ENCODE measurements at places on chromosomes 12 and 14.

DNA sequence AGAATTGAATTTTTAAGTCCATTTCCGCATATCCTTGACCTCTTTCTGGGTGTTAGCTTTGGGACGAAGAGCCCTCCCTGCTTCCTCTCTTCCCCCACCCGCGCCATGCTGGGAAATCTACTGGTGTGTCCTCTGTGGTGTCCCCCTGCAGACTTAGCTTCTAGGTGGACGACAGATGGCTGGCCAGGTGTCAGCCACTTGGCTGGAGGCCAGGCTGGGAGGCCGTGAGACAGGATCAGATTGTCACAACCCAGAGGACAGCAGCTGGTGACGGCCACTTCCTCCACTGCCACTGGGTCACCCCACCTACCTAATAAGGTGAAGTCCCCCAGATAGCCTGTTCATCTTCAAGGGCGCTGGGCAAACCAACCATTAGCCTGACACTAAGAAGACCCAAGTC, 13.3 kb upstream of the DTX1 start:
- DNase-seq, result no peak

- no peak for DNase-seq
Measured at GRCh38 chr12:93243382-93243688, 134.4 kb upstream of the NUDT4 start.

DNA sequence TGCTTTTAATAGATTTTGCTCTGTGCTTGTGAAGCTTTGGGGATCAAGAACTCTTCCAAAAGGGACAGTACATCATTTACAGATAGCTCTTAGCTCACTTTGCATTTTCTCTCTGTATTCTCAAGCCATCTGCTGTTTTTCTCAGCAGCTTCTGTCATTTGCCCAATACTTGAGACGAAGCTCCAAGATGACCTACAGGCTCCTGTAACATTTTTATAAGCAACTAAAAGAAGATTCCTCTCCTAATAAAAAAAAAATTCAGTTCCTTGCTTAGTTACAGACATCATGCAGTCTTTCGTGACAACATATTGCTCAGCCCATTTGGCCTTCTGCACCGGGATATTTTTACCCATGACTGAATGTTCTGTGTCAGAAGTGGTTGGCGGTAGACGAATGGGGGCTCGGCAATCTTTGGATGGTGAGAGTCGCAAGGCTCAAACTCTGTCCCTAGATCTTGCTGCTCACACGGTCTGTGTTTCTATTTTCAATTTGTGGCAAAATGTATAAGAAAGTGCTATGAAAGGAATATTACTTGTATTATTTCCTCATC, 215.6 kb downstream of the FSCB start:
- DNase-seq, result no peak

- no peak for DNase-seq
Measured at GRCh38 chr12:93682846-93683261, 5.7 kb downstream of the CRADD start.

GRCh38 chr14:54564868-54565784, 1.8 kb upstream of the SAMD4A start:
- peak; percentile 86 for DNase-seq

DNA sequence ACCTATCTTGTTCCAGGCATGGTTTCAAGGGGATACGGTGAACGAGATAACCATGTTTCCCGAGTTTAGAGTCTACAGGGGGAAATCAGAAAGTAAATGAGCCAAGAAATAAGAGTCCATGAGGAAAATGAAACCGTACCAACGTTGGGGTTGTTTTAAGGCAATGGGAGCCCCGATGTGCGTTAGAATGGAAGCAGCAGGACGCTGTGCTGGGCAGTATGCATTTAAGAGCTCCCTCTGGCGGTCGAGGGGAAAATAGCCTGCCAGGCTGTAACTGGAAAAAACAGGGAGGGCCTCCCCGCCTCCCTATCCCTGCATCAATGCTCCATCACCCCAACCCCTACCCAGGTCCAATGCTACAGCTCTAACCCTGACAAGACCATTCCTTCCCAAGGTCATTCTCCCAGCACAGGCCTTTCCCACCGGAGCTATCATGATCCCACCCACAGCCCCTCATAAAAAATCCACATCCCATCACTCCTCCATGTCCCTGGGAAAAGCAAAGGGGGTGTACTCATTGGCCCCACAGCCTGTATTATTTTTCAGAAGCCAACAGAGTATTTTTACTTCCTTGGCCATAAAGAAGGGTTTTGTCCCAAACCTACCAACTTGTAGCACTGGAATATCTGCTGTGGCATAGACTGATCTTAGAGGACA, 226.3 kb upstream of the NOS1 start:
- peak; percentile 54 for DNase-seq

GRCh38 chr14:21384494-21384851, 654 bp upstream of the SUPT16H start:
- no peak for DNase-seq

DNA sequence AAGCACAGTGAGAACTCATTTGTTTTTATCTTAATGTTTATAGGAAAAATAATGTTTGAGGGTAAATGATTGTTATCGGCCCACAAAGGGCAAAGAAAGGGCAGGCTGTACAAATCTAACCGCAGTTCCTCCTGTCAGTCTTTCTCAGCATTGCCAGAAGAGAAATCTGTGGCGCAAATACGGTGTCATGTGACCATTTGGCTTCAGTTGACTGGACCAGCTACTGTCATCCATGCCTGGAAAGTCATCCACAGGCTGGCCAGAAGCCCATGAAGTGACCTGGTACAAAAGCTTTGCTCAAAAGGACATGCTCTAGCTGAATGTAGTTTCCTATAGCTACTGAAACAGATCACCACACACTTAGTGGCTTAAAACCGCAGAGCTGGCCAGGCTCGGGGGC, 43.6 kb downstream of the HCAR2 start:
- DNase-seq, result no peak

DNA sequence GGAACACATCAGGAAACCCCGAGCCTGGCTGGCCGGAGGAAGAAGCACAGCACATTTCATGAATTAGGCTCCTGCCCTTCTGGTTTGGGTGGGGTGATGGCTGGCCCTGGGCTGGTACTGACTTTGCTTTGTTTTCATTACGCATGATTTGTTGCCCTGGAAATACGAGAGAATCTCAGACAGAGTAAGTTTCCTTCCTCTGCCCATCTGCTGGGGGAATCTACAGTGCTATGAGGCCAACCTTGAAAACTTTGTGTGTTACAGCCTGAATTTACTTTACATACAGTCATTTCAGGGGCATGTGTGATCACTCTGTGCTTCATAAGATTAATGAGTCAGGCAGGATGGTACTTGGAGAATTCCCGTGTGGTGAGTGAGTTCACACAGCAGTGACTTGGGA, 20.5 kb upstream of the SLC5A8 start:
- DNase-seq, result peak; percentile 97

DNA sequence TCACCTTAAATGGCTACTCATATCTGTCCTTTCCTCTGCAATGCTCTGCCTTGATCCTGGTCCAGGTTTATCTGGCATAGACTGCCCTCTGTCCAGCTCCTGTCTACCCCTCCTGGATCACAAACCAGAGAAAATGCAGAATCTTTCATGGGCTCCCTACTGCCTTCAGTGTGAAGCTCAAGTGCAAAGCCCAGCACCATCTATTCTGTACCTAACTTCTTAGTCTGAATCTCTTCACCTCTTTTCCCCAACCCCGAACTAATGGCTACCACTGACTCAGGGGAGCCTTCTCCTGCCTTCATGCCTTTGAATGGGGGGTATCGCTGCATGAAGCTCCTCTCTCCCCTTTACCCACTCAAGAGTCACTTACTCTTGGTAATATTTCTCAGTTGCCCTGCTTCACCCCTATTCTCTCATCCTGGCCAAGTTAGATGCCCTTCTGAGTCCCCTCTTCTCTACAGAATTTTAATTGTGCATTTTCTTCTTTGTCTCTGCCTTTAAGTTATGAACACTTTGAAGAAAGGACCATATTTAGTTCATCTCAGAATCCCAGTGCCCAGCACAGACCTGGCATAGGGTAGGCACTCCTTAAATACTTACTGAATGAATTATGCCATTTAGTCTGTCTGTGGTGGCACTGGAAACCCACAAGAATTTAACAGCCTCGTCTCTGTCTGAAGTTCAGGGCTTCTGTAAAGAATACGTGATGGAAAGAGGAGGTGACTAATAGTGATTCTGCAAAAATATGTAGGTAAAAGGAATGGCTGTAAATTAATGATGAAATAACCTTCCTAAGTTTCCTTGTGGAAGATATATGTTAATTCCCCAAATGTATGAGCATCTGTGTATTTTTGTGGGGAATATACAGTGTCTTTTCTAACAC, 191.3 kb upstream of the AMIGO2 start:
- peak; percentile 90 for DNase-seq

DNA sequence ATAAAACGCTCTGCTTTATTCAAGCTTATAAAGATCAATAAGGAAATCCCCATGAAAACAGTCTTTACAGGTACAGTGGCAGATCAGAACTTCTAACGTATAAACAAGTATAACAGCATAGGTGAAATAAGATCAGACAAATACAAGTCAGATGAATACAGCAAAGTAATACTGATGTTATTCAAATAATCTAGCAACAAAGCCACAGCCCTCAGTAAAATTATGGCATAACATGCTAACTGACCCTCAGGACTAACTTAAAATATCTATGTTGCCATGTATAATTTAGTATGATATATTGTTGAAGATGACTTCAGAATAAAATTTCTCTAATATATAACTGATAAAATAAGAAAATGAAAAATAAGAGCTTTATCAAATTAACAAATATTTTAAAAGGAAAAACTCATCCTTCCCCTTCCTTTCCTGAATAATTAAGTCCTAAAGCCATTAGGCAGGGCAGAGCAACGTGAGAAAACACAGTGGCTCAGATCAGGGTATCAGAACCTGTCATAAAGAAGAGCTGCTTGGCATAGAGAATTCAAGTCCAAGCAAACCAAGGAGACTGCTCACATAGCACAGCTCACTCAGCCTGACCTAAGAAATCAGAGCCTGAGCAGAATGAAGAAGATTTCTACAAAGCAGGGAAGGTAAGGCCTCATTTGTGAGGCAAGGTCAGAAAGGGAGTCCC, 70.7 kb downstream of the PAWR start:
- no peak for DNase-seq

DNA sequence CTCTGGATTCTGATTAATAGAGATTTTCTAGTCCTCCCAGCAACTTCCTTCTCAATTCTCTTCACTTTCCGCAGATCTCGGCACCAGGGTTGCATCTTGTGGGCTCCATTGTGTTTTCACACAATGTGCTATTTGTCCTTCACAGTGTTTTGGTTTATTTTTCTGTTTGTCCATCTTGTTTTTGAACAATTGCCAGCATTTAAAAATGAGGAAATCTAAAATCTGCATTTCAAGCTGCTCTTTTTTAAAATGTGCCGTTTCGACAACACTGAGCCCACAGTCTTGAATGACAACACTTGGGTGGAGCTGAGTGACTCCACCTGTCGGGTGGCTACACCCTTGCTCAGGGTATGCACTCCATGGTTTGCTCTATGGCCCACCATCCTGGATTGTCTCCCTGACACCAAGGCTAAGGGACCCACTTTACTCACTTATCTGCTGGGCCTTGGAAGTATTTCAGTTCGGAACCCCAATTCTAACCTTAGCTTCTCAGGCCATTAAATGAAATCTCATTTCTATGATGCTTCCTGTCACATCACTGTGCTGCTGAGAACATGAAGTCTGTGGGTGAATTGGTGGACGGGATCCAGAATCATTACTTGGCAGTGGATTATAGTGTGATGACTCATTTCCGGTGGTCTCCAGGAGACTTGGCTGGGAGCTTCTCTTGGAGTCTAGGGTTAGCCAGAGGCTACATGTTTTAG, 3.4 kb upstream of the MYRFL start:
- peak; percentile 9 for DNase-seq

- no peak for DNase-seq
Measured at GRCh38 chr14:68159701-68160633, 340.4 kb downstream of the RAD51B start.

DNA sequence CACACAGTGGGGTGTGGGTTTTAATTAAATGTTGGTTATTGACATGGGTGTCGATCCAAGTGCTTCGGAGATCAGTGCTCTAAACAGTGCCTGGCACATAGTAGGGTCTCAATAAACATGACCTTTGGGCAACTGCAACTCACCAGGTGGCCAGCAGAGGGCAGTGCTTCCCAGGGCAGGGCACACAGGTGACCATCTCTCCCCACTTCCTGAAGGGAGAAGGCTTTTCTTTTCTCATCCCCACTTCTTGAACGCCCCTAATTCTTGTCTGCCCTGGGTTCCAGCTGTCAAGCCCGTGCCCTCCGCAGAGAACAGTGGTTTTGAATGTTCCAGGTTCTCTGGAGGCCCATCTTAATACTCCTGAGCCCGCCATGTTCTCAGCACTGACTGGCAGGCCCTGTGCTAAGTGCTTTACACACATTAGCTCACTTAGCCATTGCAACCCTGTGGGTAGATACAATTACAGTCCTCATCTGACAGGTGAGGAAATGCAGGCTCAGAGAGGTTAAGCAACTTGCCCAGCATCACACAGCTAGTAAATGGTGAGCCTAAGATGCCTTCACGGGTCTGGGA, 16.3 kb downstream of the RAPGEF3 start:
- peak; percentile 41 for DNase-seq
